ENCODE measurements at places on chromosomes 12 and 14.

- DNase-seq: no peak
Observed at GRCh38 chr12:108855284-108856169, 1.9 kb downstream of the SSH1 start.

GRCh38 chr12:102527171-102527720 lies 46.9 kb upstream of the IGF1 start:
- DNase-seq: no peak

DNA sequence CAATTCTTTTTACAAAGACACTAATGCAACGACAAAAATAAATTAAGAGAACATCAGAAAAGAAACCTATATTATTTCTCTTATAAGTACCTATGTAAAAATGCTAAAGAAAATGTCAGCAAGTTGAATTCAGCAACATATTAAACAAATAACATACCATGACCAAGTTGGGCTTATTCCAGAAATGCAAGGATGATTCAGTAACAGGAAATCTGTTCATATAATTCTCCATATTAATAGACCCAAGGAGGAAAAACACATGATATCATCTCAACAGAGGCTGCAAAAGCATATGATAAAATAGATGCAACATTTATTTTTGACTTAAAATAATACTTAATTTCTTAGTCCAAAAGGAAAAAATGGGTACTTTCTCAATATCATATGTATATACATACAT lies 25.1 kb upstream of the GPHB5 start:
- no peak for DNase-seq

GRCh38 chr14:96274543-96274942 lies 18.5 kb downstream of the BDKRB1 start:
- DNase-seq: no peak

GRCh38 chr14:101808020-101808641 lies 46.6 kb downstream of the PPP2R5C start:
- DNase-seq: no peak

- no peak for DNase-seq
Observed at GRCh38 chr12:2583642-2584401, 210.9 kb upstream of the FKBP4 start.

DNA sequence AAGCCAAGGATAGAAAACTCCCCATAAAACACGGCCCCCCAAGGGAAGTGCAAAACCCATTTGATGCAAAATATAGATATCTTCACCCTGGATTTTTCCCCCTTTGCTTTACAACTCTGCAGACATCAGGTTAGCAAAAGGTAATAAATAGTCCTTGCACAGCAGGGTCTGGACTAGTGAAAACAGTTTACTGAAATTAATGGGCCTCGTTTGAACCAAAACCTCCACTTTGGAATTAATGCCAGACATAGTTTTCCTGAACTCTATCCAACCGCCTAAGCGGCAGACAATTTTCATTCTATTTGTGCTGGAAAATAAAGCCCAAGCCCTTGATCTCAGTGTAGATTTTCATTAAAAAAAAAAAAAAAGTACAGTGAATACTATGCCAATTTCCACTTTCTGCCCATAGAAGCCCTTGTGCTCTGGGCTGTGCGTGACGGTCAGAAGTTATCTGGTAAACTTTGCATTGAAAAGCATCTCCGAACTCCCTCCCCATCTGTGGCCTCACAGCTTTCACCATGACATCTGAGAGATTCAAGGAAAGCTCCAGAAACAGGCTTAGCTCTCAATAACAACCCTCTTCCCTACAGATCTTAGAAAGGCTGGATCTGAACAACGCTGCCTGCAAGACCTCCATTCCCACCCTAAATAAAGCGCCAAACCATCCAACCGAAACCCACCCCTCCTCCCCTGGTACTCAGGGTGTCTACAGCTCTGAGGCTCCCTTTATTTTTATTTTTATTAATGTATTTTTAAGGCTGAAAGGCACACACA lies 11.0 kb upstream of the IRF2BPL start:
- DNase-seq: no peak

DNA sequence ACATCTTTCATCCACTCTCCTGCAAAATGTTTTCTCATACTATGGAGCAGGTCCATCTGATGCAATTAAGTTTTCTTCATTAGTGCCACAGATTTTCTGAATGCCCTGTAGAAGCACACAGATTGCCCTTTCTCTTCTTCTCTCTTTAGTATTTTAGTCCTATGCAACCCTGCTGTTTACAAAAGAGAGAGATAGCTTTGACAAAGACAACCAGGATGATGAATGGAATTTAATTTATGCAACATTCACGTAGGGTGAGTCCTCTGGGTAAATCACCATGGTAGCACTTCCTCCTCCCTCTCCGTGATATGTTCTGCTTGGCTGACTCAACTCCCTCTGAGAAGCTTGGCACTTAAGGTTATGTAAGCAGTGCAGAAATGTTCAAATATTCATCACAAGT lies 400.9 kb upstream of the PDE3A start:
- DNase-seq: no peak

DNA sequence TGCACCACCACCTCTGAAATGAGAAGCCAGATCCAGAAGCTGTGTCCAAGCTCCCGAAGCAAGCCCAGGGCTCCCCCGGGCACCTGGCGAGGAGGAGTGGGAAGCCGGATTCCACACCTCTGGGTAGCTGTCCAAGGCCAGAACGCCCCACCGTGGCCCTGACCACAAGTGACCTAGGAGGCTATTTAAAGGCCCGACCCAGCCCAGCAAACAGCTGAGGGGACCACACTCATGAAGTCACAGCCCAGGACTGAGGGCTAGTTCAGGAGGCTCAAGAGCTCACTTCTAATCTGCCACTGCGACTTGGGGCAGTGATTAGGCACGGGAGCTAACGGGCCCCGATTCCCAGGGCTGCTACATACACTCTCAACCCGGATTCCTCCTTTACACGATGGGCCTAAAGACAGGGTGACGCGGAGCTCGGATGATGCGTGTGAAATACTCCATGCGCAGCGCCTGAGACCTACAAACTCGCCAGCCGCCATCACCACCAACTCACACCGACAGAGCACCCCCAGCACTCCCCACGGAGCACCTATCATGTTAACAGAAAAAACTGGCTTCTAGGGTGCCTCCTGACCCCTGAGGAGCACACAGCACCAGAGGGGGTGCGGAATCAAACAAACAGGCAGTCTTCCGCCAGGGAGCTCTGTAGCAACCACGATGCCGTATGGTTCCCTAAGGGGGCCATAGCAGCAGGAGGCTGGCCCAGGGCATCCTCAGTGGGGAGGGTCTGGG lies 84.0 kb upstream of the GPR68 start:
- DNase-seq: no peak

All from stimulated activated CD8-positive, alpha-beta memory T cell treated with anti-CD3 and anti-CD28 coated beads, Interleukin-7, amount 100 ng/mL, for 48 hours (primary cell).